Activated CD8-positive, alpha-beta memory T cell treated with anti-CD3 and anti-CD28 coated beads for 48 hours (primary cell): ENCODE measurements at places on chromosomes 12 and 14.
A peak's percentile ranks its signal among the peaks of the same experiment; 100 is the strongest.

DNA sequence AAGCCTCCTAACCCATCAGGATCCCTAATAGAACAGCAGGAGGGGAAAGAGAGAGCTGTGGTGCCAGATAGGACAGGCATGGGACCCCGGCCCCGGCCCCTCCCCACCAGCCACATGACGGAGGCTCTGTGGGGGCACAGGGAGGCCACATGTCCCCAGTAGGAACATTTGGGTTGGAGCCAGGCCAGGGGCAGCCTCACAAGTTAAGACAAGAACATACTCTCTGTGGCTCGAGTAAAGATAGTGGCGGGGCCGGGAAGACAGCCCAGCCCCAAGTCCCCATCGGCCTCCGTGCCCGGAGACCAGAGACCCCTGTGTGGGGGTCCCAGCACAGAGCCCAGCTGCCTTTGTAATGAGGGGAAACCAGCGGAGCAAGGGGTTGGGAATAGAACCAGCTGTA, 78.6 kb upstream of the GALNT9 start:
- DNase-seq = no peak

DNA sequence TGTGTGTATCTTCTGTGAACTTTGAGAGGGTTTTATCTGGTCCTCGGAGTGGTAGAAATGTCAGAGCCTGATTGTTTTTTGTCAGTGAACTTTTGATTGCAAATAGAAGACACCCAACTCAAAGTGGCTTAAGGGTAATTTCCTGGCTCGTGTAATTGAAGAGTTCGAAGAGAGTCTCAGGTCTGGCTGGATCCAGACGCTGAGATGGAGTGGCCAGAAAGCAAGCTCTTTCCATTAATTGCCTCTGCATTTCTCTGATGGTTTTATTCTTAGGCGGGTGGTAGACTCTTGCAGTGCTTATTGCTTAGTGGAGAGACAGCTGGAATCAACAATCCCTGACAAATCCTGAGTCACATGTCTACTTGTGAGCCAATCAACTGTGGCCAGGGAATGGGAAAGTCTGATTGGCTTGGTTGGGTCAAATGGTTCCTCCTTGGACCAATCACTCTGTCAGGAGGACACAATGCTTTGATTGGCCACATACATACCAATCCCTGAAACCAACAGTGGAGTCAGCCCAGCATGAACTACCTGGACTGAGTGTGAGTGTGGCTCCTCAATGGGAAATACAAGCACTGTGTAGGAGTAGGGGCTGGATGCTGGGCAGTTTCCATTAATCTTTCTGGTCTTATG, 330.5 kb downstream of the AACS start:
- DNase-seq = no peak

DNA sequence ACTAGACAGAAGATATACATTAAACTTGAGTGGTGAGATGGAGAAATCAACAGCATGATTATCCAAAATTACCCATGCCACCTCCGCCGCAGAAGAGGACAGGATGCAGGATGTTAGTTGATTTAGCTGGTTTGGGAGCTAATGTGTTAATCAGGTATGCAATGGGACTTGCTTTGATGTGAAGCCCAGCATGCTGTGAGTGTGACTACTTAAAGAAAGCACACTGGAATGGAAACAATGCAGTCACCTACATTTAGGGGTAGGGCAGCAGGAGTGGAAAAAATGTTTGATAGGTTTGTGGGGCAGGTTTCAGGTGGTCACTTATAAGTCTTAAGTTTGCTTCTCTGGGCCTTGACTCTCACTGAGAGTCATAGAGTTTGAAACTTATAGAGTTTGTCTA, 170.0 kb upstream of the DAAM1 start:
- DNase-seq = no peak

DNA sequence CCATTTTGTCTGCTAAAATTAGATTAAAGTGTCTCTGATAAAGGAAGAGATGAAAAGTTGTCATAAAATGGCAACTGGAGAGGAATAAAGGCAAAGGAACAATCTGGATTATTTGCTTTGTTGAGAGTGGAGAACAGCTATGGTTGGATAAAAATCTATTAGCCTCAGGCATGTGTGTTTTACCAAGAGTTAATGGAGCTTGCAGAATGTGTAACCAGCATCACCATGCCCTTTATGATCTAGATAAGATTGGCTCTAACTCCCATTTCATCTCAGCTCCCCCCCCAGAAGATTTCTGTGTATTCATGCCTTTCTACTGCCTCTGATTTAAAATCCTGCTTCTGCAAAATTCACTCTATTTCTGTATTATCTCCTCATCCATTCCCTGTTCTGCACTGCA, 93.8 kb downstream of the GALC start:
- no peak for DNase-seq

DNA sequence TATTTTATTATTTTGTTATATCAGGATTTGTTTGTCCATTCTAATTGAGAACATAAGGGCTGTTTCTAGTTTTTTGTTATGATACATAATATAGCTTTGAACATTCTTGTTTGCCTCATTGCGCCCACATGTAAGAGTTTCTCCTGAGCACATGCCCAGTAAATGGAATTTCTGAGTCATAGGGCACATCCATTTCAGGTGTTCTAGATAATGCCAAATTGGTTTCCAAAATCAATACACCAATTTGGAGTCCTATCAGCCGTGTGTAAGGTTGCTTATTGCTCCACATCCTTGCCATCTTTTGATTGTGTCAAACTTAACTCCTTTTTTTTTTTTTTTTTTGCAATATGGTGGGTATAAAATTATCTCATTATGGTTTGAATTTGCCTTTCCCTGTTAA, 97.9 kb upstream of the RESF1 start:
- no peak for DNase-seq

- DNase-seq = no peak
Observed at GRCh38 chr12:58745348-58746125, 174.8 kb downstream of the LRIG3 start.

- DNase-seq = no peak
Observed at GRCh38 chr12:38921025-38921677, 15.8 kb upstream of the CPNE8 start.

DNA sequence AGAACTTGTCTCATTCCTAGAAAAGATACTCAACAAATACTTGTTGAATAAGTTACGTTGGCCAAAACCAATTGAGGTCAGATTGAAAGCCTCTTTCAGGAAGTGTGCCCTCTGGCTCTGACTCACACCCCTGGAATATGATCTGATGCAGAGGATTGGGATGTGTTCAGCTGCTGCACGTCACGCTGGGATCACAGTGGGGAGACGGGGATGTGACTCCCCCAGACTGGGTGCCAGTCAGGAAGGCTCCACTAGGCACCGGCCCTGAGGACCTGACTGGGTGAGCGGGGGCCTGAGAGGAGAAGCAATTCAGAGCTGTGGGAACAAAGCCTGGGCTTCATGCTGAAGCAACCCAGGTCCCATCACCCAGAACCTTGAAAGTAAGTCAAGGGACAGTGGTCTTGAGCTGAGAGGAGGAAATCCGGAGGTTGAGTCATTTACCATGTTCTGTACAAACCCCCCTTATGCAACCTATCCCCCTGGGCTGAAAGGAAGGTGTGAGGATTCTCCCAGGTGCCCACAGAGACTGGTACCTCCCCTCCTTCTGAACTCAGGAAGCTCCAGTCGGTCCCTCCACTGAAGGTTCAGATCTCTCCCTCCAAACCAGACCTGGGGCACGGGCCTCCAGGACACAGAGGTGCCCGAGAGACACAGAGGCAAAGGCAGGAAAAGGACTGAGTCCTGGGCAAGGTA, 3.9 kb downstream of the CEBPE start:
- no peak for DNase-seq

DNA sequence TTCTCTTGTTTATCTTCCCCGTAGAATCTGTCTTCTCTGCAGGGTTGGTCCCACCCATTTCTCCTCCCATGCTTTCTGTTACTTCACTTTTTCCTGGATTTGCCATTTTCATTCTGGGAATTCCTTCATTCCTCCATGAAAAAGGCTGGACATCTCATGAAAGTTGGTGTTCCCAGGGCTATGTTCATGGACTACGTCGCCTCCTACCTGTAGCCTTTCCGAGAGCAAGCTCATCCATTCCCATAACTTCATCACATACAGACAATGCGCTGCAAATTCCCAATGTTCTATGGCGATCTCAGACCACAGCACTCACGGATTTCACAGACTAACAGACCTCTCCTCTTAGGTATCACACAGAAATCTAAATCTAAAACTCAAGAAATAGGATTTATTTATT, 217.1 kb downstream of the EXOC5 start:
- DNase-seq = no peak

DNA sequence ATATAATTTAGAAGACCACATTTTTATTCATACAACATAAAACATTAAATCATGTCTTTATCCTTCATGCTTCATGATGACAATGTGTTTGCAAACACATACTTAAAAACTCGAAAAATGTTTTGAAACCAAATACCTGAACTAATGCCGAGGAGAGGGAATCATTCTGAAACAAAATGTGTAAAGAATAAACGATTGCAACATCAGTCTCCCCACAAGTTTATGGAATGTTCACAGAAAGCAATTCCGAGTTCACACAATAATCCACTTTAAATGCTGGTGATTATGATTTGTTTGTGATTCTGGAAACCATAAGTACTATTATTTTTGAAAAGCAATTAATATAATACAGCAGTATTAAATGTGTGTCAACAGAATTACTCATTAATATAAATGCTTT, 84.5 kb upstream of the PDZRN4 start:
- no peak for DNase-seq

- no peak for DNase-seq
Observed at GRCh38 chr14:29016050-29016900, 249.7 kb downstream of the FOXG1 start.

GRCh38 chr14:94451826-94452225, 774 bp downstream of the SERPINA11 start:
- no peak for DNase-seq

- peak; percentile 44 for DNase-seq
Observed at GRCh38 chr12:50166799-50167048, 445 bp downstream of the CERS5 start.

- DNase-seq = no peak
Observed at GRCh38 chr12:114850661-114851275, 166.8 kb upstream of the TBX3 start.

- DNase-seq = no peak
Observed at GRCh38 chr12:100862676-100863075, 68.1 kb downstream of the ANO4 start.

- no peak for DNase-seq
Observed at GRCh38 chr14:68865542-68865941, 72.7 kb upstream of the ZFP36L1 start.

GRCh38 chr14:20934148-20934762, 21.0 kb upstream of the RNASE2 start:
- DNase-seq = peak; percentile 23

DNA sequence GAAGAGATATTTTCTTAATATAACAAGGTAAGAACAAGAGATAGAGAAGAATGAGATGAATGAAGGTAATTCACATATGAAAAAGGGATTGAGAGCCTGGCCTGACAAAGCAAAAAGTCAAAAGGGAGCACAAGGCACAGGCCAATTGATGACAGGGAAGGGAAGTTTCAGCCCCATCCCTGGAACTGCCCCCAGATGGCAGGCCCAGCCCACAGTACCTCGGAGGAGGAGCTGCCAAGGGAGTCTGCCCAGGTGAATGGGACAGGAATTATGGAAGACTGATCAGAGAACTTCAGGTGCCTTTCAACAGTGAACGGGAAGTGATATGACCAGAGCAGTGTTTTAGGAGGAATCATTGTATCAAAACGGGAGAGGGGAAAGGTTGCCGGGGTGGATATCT, 15.7 kb downstream of the SNRPF start:
- no peak for DNase-seq

DNA sequence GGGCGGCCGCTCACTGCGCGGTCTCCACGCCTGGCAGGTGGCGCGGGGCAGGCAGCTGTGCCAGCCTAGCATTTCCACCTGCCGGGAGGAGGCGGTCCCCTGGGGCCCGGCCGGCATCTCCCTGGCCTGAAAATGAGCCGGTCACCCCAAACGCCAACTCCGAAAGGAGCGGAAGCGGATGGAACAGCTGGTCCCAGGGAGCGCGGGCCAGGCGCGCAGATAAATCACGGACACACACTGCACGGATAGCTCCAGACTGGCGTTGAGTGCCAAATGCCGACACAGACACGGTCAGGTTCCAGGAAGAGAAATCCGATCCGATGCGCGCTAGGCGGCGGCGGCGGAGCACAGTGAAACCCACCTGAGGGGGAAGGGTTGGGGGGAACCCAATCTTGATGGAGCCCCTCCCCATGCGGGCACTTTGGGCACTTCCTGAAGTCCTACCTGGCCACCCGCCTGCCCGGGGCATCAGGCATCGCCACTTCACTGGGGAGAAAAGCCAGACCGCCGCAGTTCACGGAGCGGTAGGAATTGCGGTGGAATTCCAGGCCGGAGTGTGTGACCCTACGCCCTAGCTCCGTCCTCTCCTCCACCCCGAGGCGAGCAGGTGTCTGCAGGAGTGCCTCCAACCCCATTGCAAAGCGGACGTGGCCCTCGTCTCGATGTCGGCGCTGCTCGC, 624 bp upstream of the PLEKHD1 start:
- no peak for DNase-seq

GRCh38 chr14:90577661-90578282, 180.9 kb downstream of the CALM1 start:
- no peak for DNase-seq

DNA sequence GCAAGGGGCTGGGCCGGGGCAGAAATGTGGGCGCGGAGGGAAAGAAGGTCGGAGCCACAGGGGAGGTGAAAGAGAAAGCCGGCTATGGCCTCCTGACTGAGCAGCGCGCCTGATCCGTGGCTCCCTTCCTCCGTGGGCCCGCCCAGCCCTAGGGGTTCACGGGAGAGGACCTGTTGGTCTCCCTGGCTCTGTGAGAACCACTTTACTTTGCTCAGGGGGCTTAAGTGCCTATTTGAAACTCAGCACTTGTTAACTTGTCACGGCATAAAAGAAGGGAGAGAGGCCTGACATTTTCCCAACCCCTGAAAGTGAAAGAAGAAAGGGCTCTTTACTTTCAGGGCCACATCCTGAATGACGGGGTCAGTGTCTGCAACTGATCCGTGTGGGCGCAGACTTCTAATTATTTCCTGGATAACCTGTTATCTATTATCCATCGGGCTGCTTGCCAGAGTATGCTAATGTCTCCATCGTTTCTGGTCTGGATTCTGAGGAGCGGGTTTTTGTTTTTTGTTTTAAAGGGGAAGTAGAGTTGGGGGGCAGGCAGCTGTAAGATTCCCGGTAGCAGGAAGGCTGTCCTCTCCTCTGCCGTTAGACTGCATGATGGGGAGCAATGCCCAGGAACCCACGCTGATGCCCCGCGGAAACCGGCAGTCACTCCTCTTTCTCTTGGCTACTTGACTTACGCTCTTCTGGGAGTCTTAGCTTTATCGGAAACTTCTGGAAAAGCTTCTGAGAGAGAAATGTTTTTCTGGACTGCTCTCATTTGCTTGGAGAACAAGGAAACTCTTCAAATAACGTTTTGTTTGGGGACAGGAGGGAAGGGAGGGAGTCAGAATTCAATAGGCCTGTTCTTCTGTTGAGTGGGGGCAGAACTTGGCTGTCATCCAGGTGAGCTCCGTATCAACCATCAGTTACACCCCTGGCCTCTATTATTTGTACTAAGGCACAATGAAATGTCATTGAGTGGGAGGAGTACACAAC, 127.7 kb upstream of the MAX start:
- DNase-seq = no peak

DNA sequence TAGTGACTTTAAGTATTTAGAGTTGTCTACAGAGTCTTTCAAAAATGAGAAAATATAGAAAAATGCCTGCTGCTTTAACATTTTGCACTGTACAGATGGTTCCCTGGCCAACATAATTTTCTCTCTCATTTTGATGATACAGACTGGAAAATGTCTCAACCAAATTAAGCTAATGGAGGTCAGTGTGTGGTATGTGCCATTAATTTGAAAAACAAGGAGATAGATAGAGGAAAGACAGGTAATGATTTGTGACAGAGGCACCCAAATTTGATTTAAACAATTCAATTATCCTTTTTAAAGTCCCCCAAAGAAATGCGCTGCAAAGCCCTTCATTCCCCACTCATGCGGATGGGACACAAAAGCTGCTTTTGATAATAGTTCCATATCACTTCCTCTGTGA, 140.0 kb downstream of the ASCL1 start:
- no peak for DNase-seq
